Adrenal gland (tissue), 19 donors: ENCODE measurements at places on chromosomes 12 and 14. TPM values are rescaled to one million over a fixed set of nuclear protein-coding genes. Genes with fewer than 3 reads are reported as not detected.

DNA sequence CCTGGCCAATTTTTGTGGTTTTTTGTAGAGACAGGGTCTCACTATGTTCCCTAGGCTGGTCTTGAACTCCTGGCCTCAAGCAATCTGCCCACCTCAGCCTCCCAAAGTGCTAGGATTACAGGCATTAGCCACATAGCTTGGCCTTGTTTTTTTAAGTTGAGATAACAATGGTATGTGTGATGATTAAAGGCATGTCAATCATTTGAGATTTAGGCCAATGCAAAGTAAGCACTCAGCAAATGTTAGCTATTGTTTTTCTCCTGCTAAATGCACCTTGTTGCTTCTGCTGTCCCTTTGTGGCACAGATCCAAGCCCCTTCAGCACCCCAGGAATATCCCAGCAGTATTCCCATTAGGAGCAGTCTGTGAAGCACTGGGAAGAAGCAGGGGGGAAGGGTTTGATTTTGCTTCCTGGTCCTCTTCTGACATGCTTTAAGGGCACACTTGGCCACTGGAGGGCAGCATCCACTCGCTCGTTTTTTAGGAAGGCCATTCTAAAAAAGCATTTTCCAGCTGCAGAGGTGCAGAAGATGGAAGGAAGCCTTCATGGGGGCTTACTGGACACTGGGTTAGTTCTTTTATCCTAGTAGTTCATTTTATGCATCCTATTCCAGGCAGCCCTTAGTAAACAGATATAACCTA is 70.2 kb upstream of the ZFP36L1 start:
- H3K4me1 ChIP-seq = no peaks in the 10 kb centered on the region
- H3K27me3 ChIP-seq = no peaks in the 10 kb centered on the region
- DNase-seq = peak; percentile 78
- no peak overlapping the region for H3K27ac ChIP-seq
- H3K4me3 ChIP-seq = no peak overlapping the region
- H3K36me3 ChIP-seq = no peaks in the 10 kb centered on the region

The CLEC4C gene
- total RNA-seq = not detected

The GPR84 gene
- 0.18 TPM for total RNA-seq

DNA sequence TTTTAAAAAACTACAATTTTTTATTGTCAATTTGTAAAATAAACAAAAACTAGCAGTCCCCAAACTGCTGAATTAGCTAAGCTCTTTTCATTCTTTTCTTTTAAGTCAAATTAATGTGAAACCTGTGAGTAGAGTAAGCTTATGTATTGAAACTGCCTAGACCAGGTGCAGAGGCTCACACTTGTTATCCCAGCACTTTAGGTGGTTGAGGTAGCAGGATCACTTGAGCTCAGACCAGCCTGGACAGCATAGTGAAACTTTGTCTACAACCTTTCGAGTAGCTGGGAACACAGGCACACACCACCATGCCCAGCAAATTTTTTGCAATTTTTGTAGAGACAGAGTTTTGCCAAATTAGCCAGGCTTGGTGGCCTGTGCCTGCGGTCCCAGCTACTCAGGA is 26.4 kb downstream of the SCFD1 start:
- no peaks in the 10 kb centered on the region for H3K4me1 ChIP-seq
- no peaks in the 10 kb centered on the region for H3K27me3 ChIP-seq
- DNase-seq = no peak
- no peak overlapping the region for H3K27ac ChIP-seq

The OAS1 gene
- 12.3 TPM for total RNA-seq

The EEA1 gene
- 36.9 TPM for total RNA-seq
